ENCODE measurements at places on chromosomes 3 and 15.

- peak; percentile 49 for DNase-seq
Measured at GRCh38 chr15:43390723-43391122, 19.8 kb downstream of the TUBGCP4 start.

DNA sequence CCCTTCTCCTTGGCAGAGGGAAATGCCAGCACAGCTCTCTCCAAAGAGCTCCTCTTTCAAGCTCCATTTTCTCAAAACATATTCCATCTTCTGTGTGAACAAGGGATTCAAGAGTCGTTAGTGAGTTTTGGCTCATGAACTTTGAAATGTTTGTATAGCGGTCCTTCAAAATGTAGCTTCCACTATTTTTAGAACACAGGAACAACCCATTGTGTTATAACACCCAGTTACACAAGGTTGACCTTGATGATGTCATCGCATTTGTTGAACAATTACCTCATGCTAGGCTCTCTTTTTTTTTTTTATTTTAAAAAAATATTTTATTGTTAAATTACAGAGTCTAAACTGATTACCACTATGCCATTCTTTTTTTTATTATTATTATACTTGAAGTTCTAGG lies 251.7 kb downstream of the THSD4 start:
- DNase-seq: no peak

DNA sequence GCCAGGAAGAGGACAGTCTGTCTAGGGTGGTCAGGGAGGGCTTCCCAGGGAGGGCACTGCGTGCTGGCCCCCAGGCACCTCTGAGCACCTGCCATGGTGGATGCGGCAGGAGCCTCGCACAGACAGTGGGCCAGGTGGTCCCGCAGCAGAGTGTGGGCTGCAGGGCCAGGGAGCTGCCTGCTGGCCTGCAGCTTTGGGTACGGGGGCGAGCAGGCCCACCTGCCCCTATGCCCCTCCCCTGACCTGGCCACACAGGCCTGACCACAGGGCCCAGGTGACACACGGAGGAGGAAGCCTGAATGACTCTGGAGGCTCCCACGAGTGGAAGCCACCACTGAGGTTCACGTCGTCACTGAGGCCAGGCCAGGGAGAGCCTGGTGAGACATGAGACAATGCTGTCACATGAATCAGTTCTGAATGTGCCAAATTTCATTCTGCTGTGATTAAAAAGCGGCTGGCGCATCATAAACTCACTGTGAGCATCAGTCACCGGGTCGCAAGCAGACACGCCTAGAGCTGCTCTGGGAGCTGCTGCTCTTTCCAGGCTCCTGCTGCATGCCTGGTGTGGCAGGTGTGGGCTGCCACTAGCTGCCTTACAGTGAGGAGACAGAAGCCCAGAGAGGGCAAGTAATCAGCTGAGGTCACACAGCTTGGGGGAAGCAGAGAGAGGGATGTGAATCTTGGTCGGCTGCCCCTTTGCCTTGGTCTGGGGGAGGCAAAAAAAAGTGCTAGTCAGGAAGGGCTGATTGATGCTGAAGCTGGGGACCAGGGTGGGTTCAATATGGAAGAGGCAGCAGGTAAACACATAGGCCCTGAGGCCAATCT lies 39.5 kb upstream of the IQSEC1 start:
- no peak for DNase-seq

DNA sequence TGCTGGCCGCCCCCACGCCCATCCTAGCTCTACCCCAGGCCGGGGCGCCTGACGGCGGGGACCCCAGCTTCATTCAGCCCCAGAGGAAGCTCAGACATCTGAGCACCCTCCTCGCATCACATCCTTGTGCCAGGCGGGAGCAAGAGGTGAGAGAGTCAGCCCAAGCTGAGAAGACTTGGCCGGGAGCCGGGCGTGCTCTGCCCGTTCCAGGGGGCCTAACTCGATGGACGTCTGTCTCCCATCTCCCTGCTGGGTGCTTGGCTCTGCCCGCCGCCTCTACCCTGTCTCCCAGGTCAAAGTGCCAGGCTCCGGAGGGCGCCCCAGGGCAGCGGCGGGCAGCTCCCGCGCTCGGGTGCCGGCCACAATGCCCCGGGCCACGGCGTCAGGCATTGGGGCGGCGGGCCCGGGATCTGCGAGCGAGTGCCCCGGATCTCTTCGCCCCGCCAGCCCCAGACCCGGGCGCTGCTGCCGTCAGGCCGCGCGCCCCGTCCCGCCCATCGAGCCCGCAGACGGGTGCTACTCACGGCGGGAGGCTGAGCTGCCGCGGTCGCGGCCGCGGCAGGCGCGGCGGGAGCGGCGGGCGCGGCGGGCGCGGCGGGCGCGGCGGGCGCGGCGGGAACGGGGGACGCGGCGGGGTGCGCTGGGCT lies 388 bp downstream of the DAPK2 start:
- DNase-seq: no peak

- no peak for DNase-seq
Measured at GRCh38 chr15:39817892-39818291, 35.3 kb upstream of the FSIP1 start.

DNA sequence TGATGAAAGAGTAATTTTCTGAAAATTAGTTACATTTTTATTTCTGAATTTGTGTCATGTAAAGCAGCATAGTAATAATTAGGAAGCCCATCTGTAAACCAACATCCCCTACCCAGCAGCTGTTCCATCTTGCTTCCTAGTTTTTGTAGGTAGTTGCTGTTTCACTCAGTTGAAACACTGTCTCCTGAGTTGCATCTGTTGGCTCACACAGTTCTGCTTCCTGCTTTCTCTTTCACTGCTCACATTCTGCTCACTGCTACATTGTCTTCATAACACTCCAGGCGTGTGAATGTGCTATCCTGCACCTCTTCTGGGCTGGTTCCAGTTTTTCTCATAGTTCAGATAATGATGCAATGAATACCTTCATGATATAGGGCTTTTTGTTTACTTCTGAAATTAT lies 123.4 kb downstream of the EPHB1 start:
- no peak for DNase-seq

GRCh38 chr3:61617041-61617440 lies 55.7 kb downstream of the PTPRG start:
- no peak for DNase-seq

DNA sequence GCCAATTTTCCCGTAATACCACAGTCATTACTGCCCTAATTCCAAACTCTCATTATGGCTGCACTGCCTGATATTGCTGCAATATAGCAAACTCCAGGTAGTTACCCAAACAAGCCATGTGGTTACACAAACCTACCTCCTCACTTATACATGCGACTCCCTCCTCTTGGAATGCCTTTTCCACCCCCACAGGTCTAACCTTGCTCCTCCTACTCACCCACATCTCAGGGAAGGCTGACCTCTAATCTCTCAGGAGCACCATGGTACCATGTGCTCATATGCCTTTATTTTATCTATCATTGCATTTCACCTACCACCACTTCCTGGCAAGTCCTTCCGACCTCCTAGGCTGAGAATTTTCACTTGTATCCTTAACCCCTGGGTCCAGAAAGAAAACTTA lies 2.9 kb downstream of the RBPMS2 start:
- no peak for DNase-seq

- no peak for DNase-seq
Measured at GRCh38 chr3:102299125-102299877, 135.5 kb upstream of the ZPLD1 start.

DNA sequence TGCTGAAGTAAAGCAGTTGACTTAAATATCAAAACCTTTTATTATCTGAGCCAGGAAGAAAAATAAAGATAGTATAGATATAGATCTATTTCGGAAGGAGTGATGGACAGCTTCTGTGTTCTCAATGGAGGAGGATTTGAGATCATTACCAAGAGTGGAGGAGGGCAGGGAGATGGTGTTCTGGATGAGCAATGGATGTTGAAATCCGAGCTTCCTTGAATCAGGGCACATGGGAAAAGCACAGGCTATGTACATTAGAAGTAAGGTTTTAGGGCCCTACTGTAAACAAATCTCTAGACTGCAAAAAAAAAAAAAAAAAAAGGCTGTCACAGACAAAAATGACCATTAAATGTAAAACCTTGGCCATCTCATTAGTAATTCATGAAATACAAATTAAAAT lies 43.2 kb downstream of the GTPBP8 start:
- DNase-seq: peak; percentile 38

- DNase-seq: no peak
Measured at GRCh38 chr3:14268897-14269296, 90.3 kb downstream of the LSM3 start.

- DNase-seq: no peak
Measured at GRCh38 chr3:61080737-61081445, 170.4 kb downstream of the FHIT start.

- DNase-seq: no peak
Measured at GRCh38 chr3:124838963-124839362, 48.2 kb downstream of the ITGB5 start.

DNA sequence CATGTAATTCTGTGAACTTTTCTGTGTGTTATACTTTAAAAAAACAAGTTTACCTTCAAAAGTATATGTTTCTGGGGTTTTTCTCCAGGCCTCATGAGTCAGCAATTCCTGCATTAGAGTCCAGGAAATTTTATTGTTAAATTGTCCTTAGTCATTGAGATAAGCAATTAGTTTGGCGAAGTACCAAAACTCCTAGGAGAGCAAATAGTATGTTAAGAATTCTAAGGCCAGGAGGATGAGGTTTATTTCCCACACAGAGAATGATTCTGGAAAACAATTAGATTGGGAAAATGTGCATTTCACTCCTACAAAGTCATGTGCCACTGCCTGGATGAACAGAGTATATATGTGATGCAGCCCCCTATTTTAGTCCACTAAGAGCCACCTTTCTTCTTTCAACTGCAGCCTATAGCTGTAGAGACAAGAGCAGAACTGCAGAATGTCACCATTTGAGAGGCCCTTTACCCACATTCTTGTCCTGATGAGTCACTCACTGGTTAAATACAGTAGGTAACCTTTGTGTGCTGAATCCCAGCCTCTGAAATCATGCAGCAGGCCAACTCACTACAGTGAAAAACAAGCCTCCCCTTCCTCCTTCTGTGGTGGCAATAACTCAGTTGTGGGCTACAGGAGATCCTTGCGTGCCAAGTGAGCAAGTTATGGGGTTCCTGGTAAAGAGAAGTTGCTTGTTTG lies 452.8 kb upstream of the THBS1 start:
- DNase-seq: peak; percentile 91

- no peak for DNase-seq
Measured at GRCh38 chr15:52193321-52193720, 2.1 kb upstream of the GNB5 start.

DNA sequence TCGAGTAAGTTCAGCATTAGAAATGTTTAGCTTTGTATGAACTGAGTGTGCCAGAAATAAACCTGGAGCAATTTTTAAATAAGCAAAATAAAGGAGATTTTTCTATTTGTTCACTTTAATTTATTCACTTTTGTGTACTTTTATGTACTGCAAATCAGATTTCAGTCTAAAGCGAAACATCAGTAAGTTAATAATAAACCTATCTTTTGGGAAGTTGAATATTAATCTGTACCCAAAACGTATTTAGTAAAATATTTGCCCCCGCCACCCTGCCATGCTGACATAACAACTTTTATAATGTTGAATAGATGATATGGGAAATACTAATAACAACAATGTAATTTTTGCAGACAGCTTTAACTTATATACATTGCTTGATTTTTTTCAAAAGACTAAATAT lies 230.0 kb downstream of the CDIN1 start:
- DNase-seq: no peak

GRCh38 chr3:37375184-37376127 lies 201.1 kb upstream of the LRRFIP2 start:
- DNase-seq: no peak

DNA sequence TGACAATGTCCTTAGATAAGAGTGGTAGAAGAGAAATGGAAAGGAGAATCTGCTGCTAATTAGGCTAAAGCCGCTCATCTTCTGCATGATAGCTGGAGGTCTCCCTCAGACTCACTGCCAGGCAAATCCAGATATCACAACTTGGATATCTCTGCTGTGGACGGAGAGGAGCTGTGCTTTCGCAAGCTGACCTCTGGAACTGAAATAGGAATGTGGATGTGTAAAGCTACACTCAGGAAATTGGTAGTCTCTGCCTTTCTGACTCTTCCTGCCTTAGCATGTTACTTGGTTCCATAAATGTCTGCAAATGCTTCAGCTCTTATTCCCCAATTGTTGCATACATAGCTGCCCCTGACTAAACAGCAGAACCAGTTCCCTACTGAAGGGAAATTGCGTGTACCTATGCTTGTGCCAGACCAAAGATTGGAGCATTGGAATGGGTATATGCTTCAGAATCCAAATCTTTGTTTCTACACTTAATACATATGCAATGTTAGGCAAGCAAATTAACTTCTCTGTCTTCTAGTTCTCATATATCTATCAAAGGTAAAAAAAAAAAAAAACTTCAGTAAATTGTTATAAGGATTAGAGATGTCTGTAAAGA lies 74.7 kb upstream of the ROBO2 start:
- no peak for DNase-seq

DNA sequence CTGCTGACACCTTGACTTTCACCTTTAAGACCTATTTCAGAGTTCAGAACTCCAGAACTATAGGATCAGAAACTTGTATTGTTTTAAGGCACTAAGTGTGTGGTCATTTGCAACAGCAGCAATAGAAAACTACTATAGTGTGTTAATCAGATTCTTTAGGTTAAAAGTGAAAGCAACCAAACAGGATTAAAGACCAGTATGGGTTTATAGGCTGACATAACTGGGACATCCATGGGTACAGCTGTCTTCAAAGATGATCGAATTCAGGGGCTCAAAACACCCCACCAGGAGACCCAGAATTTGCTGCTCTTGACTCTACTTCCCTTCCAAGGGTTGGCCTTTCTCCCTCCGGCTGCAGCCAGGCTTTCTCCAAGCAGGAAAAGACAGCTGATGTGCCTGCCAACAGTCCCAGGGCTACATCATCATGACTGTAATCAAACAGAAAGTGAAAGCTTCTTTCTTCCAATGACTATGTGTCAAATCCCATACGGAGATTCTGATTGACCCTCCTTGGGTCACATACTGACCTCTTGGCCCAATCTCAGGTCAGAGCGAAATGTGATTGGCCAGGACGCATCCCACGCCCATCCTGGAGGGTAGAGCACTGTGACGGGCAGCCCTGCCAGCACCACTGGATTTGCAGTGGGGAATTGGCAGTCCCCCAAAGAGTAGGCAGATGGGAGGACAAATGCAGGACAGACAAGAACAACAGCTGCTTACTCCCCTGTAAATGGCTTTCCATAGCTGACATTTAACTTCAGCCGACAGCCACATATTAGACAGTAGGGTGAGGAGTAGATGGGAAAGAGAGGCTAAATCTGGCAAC lies 51.4 kb upstream of the RNF7 start:
- peak; percentile 84 for DNase-seq

- DNase-seq: no peak
Measured at GRCh38 chr3:65508750-65509422, 529.8 kb downstream of the MAGI1 start.

GRCh38 chr3:169362301-169362700 lies 301.2 kb downstream of the MECOM start:
- DNase-seq: peak; percentile 35

GRCh38 chr3:195609229-195609628 lies 25.5 kb upstream of the APOD start:
- DNase-seq: no peak

GRCh38 chr3:111668888-111669488 lies 73.8 kb upstream of the ZBED2 start:
- peak; percentile 73 for DNase-seq

- DNase-seq: no peak
Measured at GRCh38 chr15:75342221-75342620, 4.6 kb upstream of the NEIL1 start.

- no peak for DNase-seq
Measured at GRCh38 chr15:70251246-70251990, 153.7 kb upstream of the TLE3 start.
